GM23248 (cell line): ENCODE measurements at places on chromosomes 7 and 10.

DNA sequence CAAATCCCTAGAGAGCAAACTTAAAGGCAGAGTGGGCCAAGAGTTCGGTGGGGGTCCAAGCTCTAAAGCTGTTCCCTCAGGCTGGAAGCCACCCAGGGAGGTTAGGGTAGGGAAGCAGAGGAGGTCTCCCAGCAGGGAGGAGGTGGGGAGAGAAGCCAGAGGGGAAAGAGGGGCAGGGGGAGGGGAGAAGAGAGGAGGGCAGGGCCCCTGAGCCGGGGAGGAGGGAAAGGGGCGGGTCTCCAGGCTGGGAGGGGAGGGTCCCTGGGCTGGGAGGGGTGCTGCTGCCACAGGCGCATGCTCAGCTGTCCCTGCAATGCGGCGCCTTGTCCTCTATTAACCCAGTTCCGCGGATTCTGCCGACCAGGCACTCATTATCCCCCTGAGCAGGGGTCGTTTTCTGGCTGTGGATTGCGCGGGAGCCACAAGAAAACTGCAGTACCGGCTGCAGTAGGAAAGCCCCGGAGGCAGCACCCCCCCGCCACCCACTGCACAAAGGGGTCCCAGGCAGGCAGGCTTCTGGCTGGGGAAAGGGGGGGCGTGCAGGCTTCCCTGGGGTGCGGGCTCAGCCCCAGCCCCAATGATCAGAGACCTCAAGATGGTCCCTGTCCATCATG is 49.3 kb downstream of the CAMK2B start:
- no peak for DNase-seq

DNA sequence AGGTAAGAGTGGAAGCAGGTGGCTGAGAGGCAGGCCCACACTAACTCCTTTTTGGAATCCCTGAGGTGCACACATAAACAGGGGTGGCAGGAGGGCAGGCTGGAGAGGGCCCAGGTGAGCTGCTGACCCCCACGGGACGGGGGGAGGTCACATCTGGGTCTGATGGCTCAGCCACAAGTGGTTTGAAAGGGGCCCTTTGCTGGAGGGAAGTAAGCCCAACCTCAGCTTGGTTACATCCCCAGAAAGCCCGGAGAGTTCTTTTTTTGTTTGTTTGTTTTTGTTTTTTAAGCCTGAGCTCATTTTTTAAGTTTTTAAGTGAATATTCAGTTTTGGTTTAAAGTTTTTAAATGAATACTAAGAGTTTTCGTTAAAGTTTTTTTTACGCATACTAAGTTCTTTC is 72.8 kb upstream of the CUX1 start:
- DNase-seq = no peak

- DNase-seq = no peak
Measured at GRCh38 chr7:152899004-152899403, 139.5 kb downstream of the ACTR3B start.

DNA sequence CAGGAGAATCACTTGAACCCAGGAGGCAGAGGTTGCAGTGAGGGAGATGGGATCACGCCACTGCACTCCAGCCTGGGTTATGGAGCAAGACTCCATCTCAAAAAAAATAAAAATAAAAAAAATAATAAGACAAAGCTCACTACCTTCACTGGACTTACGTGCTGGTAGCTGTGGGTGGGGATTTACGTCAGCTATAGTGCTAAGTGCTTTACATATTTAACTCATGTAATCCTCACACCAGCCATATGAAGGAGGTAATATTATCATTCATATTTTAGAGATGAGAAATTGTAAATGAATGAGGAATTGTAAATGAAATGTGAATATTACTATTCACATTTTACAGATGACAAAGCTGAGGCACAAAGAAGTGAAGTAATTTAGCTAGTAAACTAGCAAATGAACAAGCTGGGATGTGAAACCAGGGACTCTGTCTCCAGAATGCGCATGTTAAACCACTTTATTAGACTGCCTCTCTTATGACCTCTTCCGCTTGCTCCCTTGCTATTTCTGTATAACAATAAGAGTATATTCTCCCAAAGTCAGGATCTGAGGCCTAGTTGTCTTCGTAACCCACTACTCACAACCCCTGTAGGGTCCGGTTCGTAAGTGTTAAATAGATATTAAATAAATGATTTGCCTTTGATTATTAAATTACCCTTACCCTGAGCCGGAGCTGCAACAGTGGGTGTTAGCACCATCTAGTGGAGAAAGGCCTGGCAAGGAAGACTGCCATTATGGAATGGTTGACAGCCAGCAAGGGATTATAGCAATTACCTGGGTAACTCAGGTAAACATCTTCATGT is 70.2 kb downstream of the HTR7 start:
- DNase-seq = peak; percentile 62

- DNase-seq = no peak
Measured at GRCh38 chr10:46299286-46299535, 12.4 kb downstream of the ANTXRL start.

GRCh38 chr7:66638309-66639099 is 9.8 kb downstream of the KCTD7 start:
- DNase-seq = no peak

DNA sequence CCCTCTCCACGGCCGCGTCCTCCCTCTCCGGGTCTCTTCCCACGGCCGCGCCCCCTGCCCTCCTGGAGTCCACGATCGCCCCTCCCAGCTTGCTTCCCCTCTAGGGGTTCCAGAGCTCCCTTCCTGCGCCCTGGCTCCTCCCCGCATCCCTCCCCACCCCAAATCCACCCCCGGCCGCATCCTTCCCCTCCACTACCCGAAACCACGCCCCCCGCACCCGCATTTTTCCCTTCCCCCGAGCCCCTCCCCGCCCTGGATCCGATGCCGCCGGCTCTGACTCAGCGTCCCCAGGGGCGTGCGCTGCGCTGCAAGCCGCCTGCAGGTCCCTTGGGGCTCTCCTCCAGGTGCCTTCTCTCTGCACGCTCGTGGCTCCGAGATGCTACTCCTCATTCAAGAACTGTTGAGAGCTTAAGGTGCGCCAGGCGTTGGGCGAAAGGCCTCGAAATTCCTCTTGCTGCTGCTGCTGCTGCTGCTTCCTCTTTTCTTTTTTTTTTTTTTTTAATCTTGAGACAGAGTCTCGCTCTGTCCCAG is 372 bp upstream of the TMEM130 start:
- DNase-seq = peak; percentile 77

GRCh38 chr7:43260980-43261878 is 148.8 kb downstream of the HECW1 start:
- peak; percentile 89 for DNase-seq

- DNase-seq = peak; percentile 73
Measured at GRCh38 chr7:129225206-129225930, 538 bp downstream of the AHCYL2 start.

DNA sequence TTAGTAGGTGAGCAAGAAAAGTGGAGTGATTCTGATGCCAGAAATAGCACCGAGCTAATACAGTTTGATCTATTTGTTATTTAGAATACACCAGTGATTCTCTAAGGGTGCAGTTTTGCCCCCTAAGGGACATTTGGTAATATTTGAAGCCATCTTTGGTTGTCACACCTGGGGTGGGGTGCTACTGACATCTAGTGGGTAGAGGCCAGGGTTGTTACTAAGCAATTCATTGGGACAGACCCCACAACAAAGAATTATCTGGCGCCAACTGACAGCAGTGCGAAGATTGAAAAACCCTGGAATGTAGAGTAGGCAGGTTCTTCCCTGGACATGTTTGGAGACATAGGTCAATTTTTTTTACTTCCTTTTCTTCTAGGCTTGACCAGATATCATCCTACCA is 14.6 kb downstream of the PALS2 start:
- peak; percentile 4 for DNase-seq

DNA sequence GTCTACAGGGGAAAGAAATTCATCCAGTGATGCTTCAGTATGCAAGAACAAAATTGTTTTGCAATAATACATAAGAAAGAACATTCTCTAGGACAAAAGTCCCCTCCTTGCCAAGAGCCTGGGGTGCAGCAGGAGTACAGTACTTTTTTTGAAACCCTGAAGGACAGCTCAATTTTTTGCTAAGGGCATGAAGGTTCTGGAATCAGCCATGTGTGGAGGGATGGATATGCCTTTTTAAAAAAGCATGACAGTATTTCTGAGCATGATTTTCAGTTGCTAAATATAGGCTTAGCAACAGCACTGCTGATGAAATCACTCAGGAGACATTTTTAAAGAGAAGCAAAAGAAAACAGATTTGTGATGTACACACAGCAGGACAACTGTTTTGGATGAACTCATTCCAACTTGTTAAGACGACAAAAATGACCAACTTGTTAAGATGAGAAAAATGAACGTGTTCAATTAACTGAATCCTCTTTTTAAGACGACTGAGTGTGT is 39.3 kb downstream of the HBP1 start:
- peak; percentile 51 for DNase-seq

DNA sequence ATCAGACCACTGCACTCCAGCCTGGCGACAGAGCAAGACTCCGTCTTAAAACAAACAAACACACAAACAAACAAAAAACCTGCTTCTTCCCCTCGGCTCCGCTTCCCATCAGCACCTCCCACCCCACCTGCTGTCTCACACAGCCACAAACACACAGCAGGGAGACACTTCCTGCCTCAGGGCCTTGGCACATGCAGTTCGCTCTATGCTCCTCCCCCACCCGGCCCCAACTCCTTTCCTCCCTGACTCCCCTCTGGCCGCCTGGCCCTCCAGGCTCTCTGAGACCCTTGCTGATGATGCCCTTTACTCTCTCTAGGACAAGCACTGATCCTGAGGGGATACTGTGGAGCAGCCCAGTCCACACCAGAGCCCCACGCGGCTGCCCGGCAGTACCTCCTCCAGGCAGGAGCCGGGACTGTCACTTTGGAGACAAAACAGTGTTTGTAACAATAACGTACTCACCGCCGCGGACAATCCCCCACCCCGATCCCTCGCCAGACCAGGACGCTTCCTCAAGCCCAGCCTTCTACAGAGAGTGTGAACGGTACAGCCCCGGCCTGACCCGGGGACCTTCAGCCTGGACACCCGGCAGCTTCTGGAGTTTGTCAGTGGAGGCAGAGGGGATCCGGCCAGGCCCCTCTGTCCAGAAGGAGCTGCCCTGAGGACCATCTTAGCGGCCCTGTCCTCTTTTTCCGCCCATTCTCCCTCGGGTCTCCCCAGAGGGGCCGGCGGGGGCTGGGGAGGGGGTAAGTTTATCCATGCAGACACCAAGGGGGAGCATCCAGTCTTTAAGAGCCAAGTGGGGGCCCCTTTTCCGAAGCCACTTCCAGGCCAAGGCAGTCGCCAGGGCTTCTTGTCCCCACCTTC is 50.0 kb upstream of the GTF2IRD1 start:
- no peak for DNase-seq

- peak; percentile 51 for DNase-seq
Measured at GRCh38 chr10:118102121-118102520, 55.4 kb upstream of the RAB11FIP2 start.

DNA sequence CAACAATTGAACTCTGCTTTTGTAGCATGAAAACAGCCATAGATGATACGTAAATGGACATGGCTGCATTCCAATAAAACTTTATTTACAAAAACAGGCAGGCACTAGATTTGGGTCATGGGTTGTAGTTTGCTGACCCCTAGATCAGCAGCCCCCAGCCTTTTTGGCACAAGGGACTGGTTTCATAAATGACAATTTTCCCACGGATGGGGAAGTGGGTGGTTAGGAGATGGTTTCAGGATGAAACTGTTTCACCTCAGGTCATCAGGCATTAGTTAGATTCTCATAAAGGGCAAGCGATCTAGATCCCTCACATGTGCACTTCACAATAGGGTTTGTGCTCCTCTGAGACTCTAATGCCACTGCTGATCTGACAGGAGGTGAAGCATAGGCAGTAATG is 16.5 kb upstream of the ANK3 start:
- DNase-seq = no peak

DNA sequence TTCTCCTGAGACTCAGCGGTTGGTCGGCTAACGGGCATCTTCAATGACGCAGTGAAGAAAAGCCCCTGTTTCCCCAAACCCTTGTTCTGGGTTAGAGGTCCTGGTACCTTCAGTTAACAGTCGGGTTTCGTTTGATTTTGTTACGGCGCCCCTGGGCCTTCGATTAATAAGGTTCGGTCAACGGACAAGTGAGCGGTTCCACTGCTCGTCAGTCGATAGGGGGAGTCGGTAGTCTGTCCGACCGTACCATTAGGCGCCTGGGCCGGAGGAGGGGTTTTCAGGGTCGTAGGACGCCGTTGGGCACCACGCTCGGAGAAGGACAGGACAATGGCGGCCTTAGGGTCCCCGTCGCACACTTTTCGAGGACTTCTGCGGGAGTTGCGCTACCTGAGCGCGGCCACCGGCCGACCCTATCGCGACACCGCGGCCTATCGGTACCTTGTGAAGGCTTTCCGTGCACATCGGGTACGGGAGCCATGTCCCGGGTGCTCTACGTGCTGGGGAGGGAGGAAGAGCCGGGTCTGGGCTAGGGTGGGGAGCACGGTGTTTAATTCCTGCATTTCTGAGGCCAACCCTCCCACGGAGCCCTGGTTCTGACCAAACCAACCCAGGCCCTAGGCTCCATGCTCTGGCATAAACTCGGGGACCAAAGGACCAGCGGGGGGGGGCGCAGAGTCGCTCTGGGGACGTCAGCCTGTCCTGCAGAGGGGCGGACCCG is at the start of gene FMC1:
TSS of gene FMC1 (plus strand) at position 280 of the 718 bp plus-strand sequence. CDS start at position 328, 48 bp downstream.
- peak; percentile 96 for DNase-seq

DNA sequence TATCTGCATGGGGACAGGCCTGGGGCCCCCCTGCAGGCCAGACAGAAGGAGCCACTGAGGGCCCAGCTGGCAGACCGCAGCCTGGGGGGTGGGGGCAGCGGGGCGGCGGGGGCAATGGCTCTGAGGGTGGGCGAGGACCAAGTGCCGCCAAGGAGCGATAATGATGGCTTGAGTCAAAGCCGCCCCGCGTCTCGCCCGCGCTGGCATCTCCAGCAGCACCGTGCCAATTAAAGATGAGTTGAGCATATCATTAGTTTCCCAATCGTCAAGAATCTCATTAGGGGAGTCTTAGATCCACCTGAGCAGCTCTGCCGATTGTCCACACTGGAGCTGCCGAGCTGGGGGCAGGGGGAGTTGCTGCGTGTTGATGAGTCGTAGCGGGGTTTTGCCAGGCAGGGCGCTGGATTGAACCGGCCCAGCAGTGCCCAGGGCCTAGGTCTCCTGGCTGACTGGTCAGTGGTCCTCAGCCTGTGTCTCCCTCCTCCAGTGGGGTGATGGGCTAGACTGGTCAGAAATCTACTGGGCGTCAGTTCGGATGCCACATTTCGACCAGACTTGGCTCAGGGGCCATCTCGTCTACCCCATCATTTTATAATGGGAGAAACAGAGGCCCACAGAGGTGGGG is 41.0 kb upstream of the PSMG3 start:
- no peak for DNase-seq

DNA sequence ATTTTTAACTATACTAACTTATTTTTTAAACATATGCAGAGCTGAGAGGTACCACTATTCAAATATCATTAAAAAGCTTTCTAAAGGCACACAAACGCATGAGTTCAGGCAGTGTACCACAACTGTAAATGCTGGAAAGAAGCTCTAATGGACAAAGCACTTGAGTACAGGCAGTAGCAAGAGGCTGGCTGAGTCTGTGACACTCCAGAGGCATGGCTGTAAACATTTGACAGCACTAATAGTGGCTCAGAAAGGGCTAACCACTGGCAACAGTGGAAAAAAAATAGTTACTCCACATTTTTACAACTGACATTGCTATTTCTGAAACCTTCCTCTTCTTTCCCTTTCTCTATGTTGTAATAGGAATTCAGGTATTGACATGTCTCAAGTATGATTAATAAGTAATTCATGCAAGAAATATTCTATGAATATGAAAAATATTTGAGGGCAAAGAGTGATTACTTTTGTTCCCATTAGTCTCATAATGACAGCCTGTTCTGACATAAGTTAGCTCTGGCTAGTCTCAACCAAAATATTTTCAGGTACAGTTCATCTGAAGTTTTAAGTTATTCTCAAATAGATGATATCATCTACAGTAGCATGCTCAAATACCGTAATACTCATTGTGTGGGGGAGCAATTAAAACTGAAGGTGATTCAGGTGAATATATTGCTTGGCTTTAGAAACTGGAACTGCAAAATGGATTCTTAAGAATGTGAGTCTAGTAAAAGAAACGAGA is 324.0 kb upstream of the POT1 start:
- no peak for DNase-seq
